C1 segment of cervical spinal cord (tissue), 14 donors: ENCODE measurements at places on chromosomes 11 and 22.

- DNase-seq, result no peak
Observed at GRCh38 chr11:103907548-103908455, 128.6 kb upstream of the DDI1 start.

GRCh38 chr11:123181075-123181474, 14.0 kb downstream of the CLMP start:
- DNase-seq, result no peak

DNA sequence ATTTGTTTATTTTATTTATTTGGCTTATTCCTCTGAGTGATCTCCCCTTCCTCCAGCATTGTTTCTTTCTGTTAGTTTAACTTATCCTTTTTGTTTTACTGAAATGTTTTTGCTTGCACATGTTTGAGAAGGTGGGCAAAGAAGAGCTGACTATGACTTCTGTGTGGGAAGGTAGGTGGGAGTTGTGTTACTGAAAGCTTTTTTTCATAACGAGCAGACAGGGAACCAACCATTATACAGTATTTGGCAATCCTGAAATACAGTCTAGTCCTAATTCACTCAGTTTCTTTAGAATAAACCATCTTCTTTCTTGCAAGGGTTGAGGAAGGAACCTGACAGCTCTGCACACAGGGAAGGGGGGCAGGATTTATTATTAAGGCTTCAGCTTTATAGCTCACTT, 37.0 kb upstream of the PAK1 start:
- no peak for DNase-seq

GRCh38 chr22:35158336-35158735, 92.4 kb downstream of the ISX start:
- no peak for DNase-seq

DNA sequence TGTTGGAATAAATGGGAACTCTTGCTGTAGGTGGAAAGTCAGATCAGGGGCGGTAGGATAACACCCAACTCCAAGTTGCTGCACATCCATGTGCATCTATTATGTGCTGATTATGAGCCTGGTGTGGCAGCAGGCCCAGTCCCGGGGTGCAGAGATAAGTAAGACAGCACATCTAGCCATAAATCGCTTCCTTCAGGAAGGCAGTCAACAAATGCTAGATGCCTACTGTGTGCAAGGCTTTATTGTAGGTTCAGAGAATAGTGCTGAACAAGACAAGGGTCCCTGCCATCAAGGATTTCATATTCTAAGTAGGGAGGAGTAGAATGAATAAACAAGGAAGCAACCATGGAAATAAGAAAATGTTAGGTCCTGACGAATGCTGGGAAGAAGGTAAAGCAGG, 110.2 kb downstream of the PKNOX2 start:
- DNase-seq, result no peak

GRCh38 chr11:19779740-19780139, 67.1 kb downstream of the NAV2 start:
- no peak for DNase-seq

DNA sequence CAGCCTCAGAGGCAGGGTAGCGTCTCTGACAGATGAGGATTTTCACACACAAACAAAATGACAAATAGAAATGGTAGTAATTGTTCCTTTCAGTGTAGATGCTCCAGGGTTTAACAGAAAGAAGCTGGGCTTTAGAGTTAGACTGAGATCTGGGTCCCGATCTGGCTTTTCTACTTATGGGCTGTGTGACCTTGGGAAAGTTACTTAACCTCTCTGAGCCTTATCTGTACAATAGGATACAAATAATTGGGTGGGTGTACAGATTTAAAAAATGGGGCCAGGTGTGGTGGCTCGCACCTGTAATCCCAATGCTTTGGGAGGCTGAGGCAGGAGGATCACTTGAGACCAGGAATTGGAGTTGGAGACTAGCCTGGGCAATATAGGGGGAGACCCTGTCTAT, 204.9 kb downstream of the CEP164 start:
- DNase-seq, result no peak

DNA sequence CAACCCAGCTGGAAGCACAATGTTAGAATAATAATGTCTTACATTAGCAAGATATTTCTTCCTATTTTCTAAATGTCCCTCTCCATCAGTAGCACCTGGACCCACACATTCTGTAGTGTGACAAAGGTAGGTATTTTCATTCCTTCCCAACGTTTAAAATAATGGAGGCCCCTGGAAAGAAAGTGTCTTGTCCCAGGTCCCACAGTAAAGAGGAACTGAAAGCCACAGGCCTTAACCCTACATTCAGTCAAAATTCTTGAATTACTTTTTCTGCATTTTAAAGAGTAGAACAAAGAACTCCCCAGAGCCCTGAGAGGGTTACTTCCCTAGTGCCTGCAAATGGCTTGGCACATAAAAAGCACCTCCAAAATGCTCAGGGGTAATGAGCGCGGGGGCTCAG, 26.3 kb downstream of the OPCML start:
- no peak for DNase-seq

DNA sequence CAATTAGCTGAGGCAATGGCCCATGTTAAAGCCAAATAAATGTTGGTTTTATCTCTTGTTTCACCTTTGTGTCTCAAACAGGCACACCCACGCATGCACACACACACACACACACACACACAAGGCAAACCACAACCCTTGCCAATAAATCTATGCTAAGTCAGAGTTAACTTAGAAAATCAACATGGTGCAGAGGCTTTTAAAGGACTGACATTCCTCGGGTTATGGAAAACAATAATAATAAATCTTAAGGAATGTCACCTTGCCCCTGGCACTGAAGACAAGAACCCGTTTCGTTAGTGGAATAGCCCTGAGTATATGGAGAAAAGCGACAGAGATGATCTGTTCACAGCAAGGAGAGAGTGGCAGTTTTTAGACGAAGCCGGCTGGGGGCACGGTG, 326.3 kb downstream of the NTM start:
- DNase-seq, result no peak

DNA sequence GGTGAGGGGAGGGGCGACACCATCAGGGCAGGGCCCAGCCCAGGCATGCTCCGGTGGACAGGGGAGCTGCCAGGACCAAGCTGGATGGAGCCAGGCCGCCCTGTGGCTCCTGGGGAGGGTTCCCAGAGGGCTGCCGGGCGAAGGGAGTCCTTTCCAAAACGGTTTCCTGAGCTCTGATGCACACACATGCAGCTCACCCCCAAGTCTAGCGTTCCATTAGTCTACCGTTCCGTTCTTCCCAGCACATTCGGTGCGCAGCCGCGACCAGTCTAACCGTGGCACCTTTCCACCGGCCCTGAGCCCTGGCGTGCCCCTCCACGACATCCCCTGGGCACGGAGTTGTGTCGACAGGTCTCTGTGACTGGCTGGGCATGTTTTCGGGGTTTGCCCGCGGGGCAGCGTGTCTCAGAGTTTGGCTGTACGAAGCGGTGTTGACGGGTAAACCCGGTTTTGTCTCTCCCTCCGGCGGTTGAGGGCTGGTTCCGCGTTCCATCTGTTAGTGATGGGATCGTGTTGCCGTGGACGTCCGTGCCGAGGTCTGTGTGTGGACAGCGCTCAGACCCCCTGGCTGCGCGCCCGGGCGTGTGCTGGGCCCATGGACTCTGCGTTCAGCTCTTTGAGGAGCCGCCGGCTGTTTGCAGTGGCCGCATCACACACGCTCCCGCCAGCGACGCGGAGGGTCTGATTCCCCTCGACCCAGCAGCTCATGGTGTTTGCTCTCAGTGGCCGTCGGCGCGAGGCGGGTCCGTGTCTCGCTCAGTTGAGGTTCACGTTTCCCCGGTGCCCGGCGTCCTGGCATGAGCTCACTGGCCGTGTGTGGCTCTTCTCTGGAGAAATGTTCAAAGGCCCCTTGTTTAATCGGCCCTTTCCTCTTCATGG, 121.2 kb downstream of the IGLL1 start:
- DNase-seq, result no peak

GRCh38 chr11:28675183-28675582, 567.0 kb downstream of the METTL15 start:
- DNase-seq, result no peak

DNA sequence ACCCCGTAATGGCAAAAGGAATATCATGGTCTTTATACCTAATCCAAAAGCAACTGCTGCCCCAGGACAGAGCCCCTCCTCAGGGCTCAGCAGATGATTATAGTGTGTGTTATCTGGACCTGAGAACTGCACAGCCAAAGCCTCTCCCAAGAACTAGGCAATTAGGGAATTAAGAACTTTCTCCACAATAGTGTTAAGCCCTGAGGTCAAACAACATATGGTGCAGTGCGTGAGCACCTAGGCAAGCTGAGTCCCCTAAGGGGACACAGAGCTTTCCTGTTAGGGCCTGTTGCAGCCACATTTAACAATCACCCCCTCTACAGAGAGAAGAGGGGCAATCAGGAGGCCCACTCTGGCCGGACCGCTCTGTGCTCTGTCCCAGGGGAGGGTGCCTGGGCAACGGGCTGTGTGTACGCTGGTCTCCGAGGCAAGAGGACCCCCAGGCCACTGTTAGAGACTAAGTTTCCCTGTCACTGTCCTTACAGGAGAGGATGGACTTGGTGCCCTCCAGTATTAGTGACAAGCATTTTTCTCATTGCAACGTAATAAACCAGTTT, 1.4 kb upstream of the KCNJ5 start:
- no peak for DNase-seq

DNA sequence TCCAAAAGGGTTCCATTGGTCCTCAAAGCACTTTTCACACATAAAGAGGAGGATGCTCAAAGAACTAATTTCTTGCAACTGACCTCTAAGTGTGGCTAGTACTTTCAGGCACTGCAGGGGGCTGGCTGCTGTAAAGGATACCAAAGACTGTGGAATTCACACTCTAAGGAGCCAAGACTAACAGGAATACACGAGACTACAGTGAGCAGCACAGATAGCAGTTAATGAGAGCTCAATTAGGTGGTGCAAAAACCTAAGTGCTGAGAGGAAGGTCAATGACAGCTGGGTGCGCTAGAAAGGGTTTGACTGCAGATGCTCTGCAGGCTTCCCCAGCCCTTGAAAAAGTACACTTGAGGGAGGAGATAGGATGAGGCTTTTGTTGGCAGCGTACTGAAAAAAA, 124.3 kb upstream of the NTM start:
- no peak for DNase-seq

DNA sequence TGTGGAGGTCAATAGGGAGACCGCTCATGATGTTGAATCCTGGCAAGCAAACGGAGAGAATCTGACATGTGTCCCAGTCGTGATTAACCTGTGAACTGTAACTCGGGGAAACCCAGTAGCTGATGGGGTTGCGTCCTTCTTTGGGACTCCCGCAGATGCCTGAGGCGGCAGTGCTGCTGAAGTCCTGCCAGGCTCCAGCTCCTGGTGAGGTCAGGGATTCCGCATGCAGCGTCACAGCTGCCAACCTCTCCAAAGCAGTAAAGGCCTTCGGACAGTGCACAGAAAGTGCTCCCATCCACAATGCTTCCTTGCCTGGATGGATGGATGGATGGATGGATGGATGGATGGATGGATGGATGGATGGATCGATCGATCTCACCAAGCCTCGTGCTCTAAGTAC, 13.5 kb downstream of the KCNQ1 start:
- DNase-seq, result no peak
